ENCODE measurements at places on chromosomes 1 and 21.

GRCh38 chr1:197173571-197174507, 27.4 kb upstream of the ASPM start:
- DNase-seq, result no peak

- DNase-seq, result no peak
Measured at GRCh38 chr1:72954943-72955342, 672.6 kb upstream of the NEGR1 start.

GRCh38 chr1:161421456-161421855, 53.8 kb upstream of the CFAP126 start:
- DNase-seq, result no peak

GRCh38 chr21:30740462-30740861, 6.6 kb downstream of the KRTAP21-2 start:
- DNase-seq, result no peak

DNA sequence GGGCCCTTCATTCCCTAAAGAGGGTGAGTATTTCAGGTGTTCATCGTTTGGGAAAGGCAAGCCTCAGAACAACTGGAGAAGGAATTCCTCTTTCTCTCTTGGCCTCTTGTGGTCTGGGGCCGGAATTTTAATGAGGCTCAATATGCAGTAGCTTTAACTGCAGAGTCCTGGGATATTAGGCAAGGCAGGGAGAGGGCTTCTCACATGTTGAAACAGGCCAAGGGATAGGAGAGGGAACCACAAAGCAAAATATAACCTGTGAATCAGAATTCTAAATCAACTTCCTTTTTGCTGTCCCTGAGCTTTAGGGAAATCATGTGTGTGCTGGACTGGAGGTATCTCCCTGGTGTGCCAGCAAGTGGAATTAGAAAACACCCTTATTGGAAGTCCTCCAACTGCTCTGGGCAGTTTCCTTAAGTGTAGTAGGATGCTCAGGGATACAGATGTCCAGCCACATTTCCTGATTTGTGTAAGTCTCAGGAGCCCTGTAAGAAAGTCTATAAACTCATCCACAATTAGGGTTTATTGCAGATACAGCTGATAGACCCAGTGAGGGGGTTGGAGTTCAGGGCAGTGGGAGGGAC, 215.8 kb upstream of the ZRANB2 start:
- DNase-seq, result no peak

- DNase-seq, result no peak
Measured at GRCh38 chr1:174942547-174943255, 57.0 kb upstream of the CACYBP start.

DNA sequence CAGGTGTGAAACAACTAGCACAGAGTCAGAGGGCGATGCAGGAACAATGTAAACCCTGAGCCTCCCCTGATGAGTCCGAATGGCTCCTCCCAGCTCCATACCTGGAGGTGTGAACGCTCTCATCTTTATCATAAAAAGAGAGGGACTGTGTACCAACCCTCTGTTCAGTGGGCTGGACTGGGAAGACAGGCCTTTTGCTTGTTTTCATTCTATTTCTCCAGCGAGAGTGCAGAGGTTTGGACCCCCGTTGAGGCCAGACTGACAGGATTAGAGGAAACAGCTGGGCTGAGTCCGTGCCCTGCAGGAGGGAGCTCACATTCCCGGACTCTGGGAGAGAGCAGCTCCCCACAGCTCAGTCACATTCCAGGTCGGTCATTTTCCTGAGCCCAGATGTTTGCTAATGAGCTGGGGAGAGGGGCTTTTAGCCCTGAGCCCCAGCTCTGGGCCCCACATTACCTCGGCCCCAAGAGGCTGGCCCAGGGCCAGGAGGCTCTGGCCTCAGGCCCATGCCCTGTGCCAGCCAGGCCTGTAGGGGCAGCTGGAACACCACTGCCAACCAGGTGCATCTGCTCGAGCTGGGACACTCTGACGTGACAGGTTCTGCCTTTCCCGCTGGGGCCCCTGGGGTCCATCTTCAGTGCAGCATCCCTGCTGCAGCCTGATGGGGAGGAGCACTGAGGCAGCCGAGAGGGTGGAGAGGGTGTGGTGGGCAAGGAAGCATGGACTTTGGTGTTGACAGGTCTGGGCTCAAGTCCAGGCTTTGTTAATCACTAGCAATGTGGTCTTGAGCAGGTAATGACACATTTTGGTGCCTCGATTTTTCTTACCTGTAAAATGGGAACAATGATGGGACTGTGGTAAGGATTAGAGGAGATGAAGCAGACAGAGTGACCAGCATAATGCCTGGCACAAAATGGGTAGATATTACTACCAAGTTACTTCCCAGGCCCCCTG, 3.5 kb upstream of the NBL1 start:
- DNase-seq, result no peak

DNA sequence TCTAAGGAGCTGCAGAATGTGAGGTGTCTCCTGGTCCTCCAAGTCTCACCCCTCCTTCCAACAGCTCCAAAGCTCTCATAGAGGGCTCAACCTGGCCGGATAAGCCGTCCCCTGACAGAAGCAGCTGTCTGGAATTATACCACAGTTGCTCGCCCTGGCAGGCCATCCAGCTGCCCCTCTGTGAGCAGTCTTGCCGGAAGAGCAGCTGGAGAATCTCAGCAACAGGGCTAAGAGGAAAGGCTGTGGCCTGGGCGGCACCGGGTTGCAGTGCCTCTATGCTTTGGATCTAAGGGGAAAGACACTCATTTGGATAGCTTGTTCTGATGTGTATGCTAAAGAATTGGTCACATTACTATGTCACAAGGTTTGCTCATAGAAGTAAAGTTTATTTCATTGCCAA, 12.4 kb downstream of the TMCC2 start:
- no peak for DNase-seq

- no peak for DNase-seq
Measured at GRCh38 chr1:81125672-81126071, 675.1 kb upstream of the ADGRL2 start.

DNA sequence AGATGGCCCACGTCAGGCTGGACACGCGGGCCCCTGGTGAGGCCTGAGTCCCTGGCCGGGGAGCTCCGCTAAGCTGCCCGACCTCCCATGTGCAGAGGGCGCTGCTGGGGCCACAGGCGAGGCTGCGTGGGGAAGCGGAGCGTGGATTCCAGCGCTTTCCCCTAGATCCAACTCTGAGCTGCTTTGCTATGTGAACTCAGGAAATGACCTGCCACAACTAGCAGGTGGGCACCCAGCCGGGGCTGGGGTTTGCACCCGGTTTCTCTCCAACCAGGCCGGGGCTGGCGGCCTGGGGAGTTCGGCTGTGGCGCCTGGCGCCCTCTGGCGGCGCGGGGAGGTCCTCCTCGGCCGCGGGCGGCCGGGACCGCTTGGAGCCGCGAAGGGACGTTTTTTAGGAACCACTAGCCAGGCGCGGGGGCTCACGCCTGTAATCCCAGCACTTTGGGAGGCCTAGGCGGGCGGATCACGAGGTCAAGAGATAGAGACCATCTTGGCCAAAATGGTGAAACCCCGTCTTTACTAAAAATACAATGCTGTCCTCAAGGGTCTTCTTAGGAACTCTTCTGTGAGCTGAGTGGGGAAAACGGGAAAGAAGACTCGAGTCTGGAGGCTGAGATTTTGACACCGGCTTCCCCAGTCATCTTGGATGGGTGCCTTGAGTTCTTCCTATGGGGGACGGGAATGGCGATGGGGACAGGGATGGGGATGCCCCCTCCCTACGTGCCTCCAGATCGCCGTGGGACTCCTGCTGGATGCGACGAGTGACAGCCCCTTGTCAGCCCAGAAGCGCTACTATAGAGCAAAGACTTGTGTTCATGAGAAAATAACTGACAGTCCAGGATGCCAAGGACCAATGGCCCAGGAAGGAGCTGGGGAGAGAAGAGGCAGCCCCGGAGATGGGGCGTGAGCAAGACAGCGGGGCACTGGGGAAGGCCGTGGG, 12.6 kb downstream of the PYCR2 start:
- DNase-seq, result peak; percentile 42

DNA sequence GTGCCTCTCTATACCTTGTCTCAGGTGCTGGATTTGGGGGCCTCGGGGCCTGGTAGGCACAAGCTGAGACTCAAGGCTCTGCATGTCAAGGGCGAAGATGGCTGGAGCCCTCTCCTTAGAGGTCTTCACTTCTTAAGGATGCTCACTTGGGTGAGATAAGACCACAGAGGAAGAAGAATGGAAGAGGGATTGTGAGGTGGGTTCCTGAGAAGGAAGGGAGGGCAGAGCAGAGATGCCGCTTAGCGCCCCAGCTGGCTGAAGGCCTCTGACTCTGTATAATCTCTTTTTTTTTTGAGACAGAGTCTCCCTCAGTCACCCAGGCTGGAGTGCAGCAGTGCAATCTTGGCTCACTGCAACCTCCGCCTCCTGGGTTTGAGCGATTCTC, 32.2 kb downstream of the SOX13 start:
- no peak for DNase-seq
